Activated CD4-positive, alpha-beta T cell treated with anti-CD3 and anti-CD28 coated beads, Interleukin-2, Interleukin-4, amounts not matched to agents 100 ng/mL and 50 ng/mL, durations not matched to agents 16 hours and 8 hours (primary cell): ENCODE measurements at places on chromosomes 6 and 20.

GRCh38 chr6:169487579-169488436 is 214.0 kb downstream of the WDR27 start:
- no peak for DNase-seq

DNA sequence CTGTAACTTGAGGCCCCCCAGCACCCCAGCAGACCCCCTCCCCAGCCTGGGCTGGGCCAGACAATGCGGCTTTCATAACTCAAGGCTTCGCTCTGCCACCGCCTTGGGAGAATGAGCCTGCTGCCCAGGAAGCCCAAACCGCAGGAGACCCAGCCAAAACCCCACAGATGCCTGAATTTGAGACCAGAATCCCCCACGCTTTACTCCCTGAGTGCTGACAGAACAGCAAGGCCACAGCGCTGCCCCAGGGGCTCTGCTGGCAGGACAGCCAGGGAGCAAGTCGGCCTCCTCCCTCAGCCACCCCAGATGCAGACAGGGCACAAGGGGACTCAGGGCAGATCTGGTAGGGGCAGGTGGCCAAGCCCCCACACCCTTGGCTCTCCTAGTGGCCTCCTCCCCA is 2.2 kb downstream of the MDFI start:
- DNase-seq = no peak

GRCh38 chr6:52570291-52570700 is 6.6 kb downstream of the TRAM2 start:
- no peak for DNase-seq

GRCh38 chr6:132592855-132593254 is 3.3 kb upstream of the TAAR5 start:
- no peak for DNase-seq

GRCh38 chr6:26194816-26195375 is 107.7 kb downstream of the HFE start:
- no peak for DNase-seq

DNA sequence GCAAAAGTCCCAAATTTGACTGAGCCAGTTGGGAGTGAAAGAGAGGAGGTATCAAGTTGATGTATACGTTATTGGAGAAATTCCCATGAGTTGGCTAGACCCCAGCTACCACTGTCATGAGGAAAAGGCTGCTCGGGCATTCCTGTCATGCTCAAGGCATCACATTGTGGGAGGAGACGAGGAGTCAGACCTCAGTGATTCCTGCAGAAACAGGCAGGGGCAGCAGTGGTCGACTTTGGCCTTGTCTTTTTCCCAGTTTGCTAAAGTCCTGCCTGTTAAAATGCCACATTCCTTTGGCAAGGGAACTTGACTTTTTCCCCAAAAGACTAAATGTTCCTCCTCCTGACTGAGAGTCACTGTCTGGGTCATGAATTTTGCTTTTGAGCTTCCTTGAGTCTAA is 295.5 kb upstream of the HS3ST5 start:
- no peak for DNase-seq

DNA sequence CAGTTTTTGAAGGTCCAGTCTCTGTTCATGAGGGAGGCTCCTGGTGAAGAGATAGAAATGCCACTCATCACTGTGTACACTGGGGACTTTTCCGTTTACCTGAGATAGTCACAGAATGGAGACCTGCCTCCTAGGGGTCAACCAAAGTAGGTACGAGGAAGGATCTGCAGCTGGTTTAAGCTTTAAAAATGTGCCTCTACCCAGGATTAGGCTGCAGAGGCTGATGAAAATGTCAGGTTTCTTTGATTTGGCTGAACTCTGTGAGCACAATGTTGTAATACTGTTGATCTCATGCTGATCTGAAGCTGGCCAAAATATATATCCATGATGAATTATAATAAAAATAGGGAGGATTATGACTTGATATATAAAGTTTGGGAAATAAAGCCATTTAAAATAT is 182.7 kb downstream of the ADAT2 start:
- no peak for DNase-seq

- no peak for DNase-seq
These were observed 26.0 kb upstream of the PPP1R16B start for GRCh38 chr20:38779247-38780097.

DNA sequence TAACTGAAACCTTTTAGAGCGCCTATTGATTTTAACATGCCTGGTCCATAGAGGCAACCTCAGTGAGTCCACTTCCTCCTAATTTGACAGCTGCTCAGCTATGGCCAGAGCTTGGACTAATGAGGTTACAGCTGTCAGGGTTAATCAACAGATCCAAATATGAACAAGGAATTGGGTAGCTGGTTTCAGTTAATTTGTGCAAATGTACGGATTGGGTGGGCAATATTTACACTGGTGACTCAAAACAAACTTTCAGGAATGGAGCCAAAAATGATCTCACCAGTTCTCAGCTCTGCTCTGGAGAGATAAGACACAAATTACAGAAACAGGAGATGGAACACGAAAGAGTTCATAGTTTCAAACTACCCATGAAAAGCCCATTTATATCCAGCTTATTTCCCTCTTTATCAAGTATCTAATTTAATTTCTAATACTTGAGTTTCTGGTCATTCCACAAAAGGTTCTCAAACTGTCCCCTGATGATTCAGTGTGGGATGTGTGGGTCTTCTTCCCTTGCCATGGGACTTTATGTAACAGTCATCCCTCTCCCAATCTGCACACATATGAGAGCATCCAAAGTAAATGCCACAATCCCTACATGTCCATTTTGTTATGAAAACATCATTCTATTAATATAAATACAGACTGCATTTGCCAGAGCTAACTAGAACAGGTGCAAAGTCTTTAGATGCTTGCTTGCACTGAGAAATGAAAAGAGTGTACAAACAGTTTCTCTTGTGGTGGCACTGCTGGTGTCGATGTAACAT is 149.9 kb downstream of the RPS12 start:
- no peak for DNase-seq

GRCh38 chr20:25303292-25304024 is 55.6 kb downstream of the PYGB start:
- DNase-seq = no peak

DNA sequence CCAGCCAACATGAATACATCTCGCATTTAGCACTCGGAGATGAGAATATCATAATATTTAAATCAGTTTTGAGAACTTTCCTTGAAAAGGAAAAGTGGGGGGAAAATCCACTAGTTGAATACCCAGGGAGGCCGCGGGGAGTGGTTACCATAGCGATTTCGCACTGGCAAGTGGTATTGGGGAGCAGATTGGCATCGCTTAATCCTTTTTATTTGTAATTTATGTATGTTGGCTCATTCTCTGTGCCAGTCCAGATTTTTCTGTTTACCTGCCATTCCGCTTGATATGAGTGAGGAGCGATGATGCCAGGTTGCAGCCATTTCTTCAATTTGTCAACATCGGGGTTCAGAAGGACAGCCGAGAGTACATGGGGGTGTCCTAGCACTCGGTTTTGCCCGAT is 291.8 kb downstream of the ZNF217 start:
- DNase-seq = no peak

DNA sequence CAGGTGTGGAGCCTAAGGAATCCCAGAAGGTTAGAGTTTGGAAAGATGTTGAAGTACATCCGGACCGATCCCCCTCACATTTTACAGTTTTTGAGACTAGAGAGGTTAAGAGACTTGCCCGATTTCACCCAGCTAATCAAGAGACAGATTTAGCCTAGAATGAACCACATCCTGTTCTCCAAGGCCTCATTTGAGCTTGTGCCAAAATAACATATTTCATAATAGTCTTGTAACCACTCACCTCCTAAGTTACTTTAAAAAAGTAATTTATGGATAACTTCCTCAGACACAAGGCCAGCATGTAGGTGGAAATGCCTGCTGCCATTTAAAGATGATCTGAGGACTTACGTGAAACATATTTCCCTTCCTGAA is 39.8 kb upstream of the ARHGAP18 start:
- DNase-seq = peak; percentile 60

DNA sequence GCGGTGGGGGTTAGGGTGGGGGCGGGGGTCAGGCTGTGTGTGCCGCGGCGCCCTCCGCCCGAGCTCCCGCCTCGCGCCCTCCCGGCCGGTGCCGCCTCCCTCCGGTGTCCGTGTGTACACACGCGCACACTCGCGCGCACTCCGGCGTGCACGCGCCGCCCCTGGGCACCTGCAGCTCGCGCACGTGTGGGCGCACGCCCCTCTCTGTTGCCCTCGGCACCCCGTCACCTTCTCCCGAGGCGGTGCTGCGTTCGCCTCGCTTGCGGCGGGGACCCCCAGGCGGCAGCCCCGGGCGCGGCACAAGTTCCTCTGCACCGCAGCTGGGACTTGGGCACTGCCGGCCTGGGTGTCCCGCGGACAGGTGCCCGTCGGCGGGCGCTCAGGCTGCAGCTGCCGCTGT is 525 bp downstream of the MACROD2 start:
- DNase-seq = no peak

DNA sequence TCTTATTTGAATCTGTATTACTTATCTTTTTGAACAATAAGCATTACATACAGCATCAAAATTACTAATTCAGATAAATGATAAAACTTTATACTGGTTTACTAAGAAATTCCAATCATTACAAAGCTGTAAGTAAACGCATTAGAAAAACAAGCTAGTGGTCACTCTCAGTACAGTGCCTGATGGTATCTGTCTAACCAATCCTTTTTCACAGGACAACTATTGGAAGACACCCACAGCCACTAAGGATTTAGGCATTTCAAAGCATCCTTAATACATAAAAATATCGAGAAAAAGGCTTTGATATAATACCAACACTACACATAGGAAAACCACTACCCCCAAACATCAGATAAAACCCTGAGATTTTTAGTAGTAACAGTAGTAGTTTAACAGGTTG is 2.6 kb downstream of the CD164 start:
- no peak for DNase-seq

GRCh38 chr20:63836458-63837344 is 5.6 kb upstream of the ZBTB46 start:
- DNase-seq = no peak

DNA sequence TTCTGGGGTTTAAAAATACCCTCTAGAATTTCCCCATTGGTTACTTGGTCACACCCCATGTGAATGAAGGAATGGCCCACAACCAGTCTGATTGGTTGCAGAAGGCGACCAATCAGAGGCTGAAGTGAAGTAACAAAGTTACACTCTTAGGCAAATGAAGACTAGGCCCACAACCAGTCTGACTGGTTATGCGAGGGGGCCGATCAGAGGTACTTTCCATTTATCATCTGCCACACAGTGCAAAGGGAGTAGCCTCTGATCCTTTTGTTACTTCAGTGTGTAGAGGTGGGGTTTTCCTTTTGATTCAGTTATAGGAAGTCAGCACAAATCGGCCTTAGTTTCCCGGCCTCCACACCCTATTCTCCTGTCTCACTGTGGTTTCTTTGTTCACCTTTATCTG is 61.2 kb upstream of the SGK1 start:
- peak; percentile 60 for DNase-seq

DNA sequence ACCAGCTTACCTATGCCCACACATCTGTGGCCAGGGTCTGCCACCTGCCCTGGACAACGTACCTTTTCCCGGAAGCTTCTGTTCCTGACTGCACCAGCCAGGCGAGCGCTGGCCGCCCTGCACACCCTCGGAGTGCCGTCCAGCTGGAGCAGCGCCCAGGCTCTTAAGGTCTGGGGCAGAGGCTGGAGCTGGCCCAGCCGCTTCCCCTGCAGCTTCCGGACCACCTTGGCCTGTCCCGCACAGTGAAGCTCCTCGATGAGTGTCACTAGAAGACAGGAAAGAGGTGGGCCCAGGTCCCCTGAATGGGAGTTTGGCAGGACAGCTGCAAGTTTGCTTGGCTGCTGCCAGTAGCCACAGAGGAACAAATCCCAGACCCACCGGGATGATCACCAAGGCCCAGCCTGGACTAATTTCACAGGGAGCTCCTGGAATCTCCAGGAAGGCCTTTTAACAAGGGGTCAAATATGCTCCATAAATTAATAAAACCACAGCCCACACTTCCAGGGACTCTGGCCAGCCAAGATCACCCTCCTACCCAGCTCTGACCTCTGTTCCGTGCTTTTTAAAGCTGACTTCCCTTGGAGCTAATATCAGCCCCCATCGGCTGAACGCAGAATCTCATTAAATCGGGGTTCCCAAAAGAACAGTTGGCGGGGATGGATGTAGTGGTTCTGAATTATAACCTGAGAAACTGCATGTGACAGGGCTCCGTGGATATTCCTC is 82.3 kb downstream of the PTPN1 start:
- DNase-seq = no peak

DNA sequence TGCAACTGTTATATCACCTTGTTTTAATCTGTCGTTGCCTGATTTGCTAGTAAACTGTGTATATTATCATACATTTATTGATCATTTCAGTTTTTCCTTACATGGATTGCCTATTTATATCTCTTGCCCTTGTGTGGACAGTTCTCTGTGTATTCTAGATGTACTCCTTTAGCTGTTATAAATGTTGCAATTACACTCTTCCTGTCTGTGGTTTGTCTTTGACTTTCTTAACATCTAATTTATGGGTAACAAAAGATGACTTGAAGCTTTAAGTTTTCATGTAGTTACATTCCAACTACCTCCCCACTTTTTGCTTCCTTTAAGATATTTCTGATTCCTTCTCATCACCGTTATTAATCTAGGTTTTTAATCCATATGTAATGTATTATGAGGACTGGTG is 22.6 kb downstream of the PLCB1 start:
- DNase-seq = no peak

DNA sequence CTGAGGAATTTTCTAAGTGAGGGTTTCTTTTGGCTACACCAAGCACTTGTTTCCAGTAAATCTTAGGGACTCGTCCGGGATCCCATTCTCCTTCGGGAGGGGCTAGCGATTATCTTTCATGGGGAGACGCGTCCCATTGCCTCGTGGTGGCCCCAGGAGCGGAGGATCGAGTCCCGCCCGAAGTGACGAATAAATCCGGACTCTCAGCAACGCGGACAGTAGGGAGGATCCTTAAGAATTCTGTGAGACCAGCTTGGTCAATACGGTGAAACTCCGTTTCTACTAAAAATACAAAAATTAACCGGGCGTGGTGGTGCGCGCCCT is 69.1 kb upstream of the PRSS16 start:
- no peak for DNase-seq

DNA sequence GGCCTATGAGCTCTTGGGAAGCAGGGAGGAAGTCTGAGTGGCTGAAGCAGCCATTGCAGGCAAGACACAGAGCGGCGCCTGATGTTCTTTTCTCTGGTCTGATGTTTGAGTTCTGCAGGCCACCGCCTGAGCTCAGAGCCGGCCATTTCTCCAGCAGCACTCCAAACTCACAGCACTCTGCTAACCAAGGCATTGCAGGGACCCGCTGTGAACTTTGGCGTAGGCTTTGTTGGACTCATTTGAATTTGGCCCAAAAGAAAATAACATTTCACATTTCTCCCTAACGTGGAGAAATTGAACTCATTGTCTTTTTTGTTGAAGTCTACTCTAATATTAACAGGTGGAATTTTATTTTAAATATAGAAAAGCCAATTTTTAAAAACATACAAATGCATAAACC is 336.1 kb downstream of the FARS2 start:
- no peak for DNase-seq

DNA sequence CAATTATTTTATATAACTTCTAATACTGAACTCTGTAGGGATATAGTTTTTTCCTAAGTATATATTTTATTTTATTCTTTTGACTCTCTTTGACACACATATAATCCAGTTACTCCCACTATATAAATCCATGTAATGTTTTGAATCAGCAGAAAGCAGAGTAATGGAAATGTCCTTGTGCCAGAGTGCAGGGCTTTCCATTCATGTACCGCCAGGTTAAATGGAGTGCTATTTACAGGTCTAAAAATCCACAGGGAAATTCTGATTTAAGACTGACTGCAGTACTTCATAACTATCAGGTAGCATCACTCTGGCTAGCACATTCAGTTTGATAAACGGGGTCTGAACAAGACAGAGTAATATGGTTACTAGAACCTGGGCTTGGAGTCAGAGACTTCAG is 626.8 kb downstream of the COL12A1 start:
- DNase-seq = no peak
